ENCODE measurements at places on chromosomes 4 and X.

GRCh38 chrX:110699109-110699508, 96.5 kb downstream of the CHRDL1 start:
- no peak for DNase-seq

GRCh38 chr4:108612365-108612764, 8.0 kb upstream of the RPL34 start:
- no peak for DNase-seq

DNA sequence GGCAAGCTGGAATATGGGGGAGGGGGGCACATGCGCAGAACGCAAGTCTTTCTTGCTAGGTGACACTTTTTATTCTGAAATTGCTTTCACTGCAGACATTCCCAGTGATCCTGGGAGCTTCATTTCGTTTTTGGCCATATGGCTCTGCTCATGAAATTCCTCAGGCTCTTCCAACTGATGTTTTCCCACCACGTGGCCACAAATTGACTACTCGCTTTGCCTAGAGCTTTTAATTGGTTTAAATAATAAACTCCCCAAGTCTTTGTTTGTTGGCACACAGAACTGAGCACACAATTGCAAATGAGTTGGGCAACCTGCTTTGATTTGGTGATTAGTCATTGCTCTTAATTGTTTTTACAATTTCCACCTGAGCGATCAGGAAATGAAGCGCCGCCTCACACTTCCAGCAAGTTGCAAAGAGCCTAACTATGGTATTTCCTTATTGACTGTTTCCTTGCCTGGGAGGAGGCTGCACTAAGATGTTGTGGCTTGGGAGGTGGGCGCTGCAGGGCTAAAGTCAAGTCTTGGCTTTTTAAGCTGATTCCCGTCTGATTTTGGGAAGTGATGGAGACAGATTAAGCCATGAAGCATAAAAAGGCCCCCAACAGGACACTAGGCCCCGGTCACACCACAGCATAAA, 282.5 kb downstream of the ZIC3 start:
- DNase-seq, result no peak

DNA sequence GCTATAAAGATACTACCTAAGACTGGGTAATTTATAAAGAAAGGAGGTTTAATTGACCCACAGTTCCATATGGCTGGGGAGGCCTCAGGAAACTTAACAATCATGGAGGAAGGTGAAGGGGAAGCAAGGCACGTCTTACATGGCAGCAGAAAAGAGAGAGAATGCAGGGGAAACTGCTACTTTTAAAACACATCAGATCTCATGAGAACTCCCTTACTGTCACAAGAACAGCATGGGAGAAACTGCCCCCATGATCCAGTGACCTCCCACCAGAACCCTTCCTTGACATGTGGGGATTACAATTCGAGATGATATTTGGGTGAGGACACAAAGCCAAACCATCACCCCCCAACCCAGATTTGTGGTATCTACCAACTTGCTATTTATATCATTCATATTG, 13.9 kb downstream of the TEX13C start:
- no peak for DNase-seq

DNA sequence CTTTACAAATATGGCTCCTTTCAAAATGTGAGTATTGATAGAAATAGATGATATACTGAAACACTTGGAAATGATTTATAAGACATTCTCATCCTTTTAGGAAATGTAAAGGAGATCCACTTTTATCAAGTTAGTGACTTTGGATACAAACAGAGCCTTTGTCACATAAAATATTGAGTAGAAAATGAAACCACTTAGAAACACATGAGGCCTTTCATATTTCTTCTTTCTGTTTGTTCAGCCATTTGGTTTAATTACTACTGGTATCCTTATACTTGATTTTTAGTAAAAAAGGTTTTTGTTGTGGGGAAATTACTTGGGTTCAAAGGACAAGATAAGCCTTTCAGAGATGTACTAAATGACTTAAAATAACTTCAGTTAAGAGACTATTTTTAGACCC, 4.1 kb downstream of the STOX2 start:
- no peak for DNase-seq

- DNase-seq, result no peak
These were observed 3.2 kb upstream of the CCKAR start for GRCh38 chr4:26493461-26493860.

- no peak for DNase-seq
These were observed 83.9 kb upstream of the NWD2 start for GRCh38 chr4:37160653-37161052.
